Hematopoietic multipotent progenitor cell treated with erythropoietin and hydrocortisone succinate and interleukin-3 and kit ligand, for 4 days (in vitro differentiated cells): ENCODE measurements at places on chromosomes 5 and 9.

DNA sequence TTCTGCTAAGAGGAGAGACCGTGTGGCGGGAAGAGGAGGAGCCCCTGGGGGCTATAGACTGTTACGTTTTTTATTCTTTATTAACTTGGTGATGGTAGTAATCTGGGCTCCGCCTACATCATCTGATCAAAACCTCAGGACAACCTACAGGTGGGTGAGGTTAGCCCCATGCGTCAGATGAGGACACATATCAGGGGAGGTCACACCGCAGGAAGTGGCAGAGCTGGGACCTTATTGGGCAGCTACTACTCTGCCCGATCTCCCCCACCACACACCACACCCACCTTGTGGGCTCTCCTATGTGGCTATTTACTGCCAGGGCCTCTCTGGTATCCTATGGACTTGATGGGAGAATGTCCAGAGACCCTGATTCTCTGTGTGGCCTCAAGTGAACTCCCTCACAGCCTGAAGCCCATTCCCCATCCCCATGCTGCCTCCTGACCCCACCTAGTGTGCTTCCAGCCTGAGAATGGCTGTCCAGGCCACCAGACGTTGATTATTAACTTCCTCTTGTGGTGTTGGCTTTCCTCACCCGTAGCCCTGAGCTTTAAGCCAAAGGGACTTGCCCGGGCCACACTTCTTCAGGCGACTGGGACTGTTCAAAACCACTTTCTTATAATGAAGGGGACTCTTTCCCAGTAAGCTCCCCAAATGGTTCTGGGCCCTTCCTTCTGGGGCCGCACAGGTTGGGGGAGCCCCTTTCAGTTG is 8.2 kb downstream of the UNC5A start:
- DNase-seq: peak; percentile 40

DNA sequence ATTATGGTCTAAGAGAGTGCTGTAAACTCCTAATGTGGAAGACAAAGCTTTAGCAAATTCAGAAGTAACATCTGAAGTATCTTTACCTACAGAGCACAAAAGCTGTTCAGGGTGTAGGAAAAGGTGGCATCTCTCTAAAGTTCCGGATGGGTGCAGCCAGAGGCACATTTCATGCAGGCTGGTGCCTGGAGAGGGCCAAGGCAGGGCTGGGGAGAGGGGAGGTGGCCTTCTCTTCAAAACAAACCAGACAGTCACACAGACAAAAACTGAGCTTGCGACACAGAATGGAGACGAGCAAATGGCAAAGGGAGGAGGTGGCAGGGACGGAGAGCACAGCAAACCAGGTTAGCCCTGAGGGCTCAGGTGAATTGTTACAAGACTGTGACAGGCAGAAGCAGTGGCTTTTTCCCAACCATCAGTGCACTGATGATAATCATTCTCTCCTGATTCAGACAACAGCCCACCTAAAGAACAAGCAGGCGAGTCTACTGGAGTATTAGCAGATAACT is 121.5 kb upstream of the PCA3 start:
- no peak for DNase-seq

GRCh38 chr5:159010661-159011442 is 88.9 kb downstream of the EBF1 start:
- DNase-seq: peak; percentile 20

- no peak for DNase-seq
Observed at GRCh38 chr5:109655841-109656240, 33.9 kb upstream of the MAN2A1 start.

DNA sequence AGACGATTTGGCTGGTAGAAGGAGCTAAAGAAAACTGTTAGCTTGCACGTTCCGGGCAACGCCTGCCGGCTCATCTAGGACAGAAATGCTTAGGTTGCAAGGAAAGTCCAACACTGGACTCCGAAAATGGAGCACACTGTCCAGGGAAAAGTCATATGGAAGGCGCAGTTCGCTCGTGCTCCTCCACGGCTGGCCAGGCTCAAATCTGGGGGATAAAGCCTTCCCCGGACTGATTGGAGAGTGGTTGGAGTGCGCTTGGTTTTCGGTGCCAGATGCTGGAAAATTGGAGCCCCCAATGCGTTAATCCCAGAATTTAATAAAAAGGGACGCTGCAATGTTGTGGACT is 955 bp downstream of the CDH6 start:
- peak; percentile 5 for DNase-seq

GRCh38 chr9:93898502-93899426 is 56.4 kb downstream of the BARX1 start:
- DNase-seq: no peak

- DNase-seq: peak; percentile 32
Observed at GRCh38 chr5:143258559-143259253, 144.8 kb downstream of the NR3C1 start.

DNA sequence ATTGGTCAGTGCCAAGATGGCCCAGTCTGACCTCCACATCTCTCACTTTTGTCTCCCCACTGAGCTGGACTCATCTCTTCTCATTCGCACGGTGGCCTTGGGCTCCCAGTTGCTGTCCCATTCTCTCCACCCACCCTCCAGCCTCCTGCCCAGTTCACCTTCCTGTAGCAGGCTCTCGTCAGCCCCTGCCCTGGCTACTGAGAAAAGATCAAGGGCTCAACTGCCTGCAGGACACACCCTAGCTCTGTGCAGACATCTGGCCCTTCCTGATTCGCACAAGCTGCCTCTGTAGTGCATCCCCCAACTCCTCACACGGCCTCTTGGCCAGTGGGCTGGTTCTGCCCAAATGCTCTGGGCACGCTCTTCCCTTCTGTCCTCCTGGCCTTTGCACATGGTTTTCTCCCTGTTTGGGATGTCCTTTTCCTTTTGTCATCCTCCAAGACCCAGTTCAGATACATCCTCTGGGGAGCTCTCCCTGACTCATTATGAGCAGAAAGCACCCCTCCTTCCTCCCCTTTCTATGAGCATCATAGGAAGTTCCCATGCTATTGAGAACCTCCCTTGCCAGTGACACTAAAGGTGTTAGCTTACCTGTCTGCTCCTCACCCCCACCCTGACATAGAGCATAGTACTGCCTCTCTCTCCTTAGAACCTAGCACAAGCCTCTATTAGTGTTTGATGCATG is 78.5 kb upstream of the TGFBR1 start:
- no peak for DNase-seq

- DNase-seq: peak; percentile 56
Observed at GRCh38 chr5:151156507-151157420, 815 bp downstream of the ANXA6 start.

DNA sequence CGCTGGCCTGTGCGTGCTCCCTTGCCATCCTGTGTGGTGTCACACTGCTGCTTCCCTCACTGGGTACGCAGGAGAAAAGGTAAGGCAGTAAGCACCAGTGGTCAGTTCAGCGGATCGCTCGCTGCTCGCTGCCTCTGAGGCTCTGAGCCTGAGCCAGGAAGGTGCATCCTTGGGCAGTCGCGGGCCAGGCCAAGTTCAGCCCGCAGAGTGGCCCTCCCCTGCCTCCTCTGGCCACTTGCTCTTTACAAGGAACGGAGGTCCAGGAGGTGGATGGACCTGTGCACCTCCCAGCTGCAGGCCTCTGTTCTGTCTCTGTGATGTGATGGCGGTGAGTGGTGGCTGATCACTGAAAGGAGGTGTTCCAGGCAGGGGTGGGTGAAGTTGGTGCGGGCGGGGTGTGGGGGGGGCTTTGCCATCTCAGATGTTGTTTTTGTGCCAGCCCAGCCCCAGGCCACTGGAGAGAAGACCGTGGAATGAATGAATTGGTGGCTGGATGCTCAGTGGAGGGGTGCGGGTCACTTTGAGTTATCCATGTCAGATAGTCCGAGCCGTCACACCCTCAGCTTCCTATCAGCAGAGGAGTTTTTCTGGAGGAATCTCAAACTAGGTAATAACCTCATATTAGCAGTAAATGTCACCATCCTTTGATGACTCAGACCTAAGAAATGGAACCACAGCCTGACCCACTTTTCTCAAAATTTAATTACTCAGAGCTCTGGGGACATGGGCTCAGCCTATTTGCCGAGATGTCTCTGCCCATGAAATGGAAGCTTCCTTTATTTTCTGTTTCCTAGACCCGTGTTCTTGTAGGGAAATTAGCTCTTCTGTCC is 7.3 kb downstream of the COL5A1 start:
- no peak for DNase-seq

GRCh38 chr5:94102849-94103248 is 361.4 kb upstream of the POU5F2 start:
- DNase-seq: no peak

- no peak for DNase-seq
Observed at GRCh38 chr5:151751091-151751490, 7.3 kb downstream of the ATOX1 start.

- DNase-seq: no peak
Observed at GRCh38 chr9:28502189-28502588, 928.9 kb upstream of the C9orf72 start.

GRCh38 chr9:108041551-108041950 is 552.0 kb upstream of the KLF4 start:
- no peak for DNase-seq

GRCh38 chr5:147559749-147560148 is 49.9 kb upstream of the DPYSL3 start:
- no peak for DNase-seq

GRCh38 chr5:54986269-54986654 is 869 bp upstream of the ESM1 start:
- no peak for DNase-seq

DNA sequence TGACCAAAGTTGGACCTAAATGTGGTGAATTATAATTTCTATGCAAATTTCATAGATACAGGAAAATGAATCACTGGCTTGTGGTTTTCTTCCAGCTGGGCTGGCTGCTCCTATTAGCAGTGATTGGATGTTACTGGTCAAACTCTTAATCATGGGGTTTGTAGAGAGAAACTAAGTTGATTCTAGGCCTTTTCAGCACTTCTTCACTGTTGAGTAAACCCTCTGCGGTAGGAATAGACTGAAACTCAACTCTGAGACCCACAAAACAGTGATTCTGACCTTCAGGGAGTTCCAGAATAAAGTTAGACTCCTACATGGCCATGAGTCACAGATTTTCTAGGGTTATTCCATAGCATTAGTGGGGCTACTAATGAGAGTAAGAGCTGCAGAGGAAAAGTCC is 47.9 kb upstream of the FKTN start:
- DNase-seq: no peak

DNA sequence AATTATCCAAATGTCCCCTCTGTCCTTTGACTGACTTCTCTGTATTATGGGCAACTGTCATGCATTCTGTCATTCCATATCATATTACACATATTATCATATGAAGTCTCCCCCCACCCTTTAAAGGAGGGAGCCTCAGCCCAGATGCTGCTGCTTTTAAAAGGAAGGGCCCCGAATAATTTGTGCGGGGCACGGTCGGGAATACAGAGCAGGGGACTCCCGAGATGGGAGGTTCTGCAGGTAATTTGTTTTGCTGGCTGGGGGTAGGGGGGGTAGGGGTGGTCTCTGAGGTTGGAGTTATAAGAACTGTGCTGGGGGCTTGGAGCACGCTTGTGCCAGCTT is 10.1 kb upstream of the LHX2 start:
- no peak for DNase-seq

GRCh38 chr5:40401284-40402006 is 278.3 kb upstream of the PTGER4 start:
- no peak for DNase-seq

GRCh38 chr9:21931428-21931827 is 62.8 kb downstream of the CDKN2A start:
- DNase-seq: no peak

DNA sequence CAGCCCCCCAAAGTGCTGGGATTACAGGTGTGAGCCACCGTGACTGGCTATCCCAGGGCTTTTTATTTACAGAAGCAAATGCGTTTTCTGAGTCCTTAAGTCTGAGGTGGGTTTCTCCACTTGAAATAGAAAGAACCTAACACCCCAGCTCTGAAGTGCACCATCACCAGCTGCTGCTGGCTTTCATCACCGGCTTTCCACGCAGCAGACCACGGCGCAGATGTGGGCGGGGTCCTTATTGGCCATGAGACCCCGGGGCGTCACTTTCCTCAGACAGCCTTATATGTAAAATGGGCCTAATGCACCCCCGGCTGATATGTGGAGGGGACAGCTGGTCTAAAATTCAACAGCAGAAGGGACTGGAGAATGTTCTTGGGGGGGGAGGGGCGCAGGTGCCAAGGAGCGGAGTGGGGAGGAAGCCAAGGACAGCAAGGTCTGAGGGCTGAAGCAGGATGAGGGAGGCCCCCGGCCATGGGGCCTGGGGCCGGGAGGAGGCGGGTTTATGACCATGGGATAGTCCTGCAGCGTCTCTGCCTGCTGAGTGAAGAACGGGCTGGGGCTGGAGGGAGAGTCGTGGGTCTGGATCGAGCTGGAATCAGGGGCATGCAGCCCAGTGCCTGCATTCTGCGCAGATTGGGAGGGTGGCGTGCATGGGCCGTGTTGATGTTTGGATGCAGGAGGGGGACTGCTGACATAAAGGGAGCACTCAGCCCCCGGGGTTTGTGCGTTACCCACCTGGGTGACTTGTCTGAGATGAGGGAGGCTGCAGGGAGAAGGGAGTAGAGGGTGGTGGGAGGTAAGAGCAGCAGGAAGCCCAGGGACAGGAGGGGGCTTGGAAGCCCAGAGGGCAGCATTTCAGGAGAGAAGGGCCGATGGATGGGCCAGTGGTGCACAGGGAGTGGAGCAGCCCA is 30.2 kb downstream of the RASGEF1C start:
- no peak for DNase-seq

- no peak for DNase-seq
Observed at GRCh38 chr5:154712518-154713437, 42.4 kb upstream of the LARP1 start.

GRCh38 chr5:154193283-154193682 is 2.8 kb downstream of the GALNT10 start:
- DNase-seq: no peak

GRCh38 chr5:40733879-40734563 is 21.7 kb downstream of the TTC33 start:
- peak; percentile 82 for DNase-seq

GRCh38 chr5:143349177-143349576 is 54.3 kb downstream of the NR3C1 start:
- DNase-seq: no peak

- DNase-seq: no peak
Observed at GRCh38 chr9:74573640-74574191, 76.6 kb downstream of the RORB start.

- no peak for DNase-seq
Observed at GRCh38 chr9:126678989-126679388, 65.3 kb downstream of the LMX1B start.

- peak; percentile 72 for DNase-seq
Observed at GRCh38 chr9:98998441-98999151, 54.9 kb downstream of the COL15A1 start.

DNA sequence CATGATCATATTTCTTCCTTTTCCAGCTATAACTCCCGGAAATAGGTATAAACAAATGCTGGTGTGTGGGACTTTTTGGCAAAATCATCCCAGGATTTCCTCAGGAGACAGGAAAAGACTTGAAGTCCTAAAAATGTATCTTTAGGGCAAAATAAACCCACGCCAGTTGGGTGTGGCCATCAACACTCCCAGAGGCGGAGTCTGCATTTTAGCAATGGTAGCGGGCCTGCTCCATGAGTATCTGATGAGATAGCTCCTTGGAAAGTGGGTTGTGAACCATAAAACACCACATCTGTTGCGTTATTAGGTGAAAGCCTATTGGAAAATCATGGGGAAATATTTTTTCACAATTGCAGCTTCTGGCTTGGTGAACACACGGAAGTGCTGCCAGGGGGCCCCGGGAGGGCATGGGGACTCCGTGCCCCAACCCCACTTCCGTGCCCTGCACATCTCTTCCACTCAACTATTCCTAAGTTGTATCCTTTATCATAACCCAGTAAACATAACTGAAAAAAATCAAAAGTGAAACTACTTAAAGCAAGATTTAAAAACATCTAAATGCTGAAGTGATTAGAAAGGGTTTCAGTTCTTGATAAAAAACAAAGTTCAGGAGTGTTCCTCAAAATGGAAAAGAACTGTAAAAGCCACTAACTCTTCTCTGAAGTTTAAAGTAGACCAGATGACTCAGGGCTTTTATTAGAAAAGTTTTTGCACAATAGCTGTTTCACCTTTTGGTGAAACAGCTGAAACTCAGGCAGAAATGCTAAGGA is 111.2 kb downstream of the LRRC70 start:
- DNase-seq: peak; percentile 53
